Naive thymus-derived CD8-positive, alpha-beta T cell (primary cell): ENCODE measurements at places on chromosomes 6 and 20. TPM values are rescaled to one million over a fixed set of nuclear protein-coding genes. Genes with fewer than 3 reads are reported as not detected.

The PGBD1 gene
- total RNA-seq: 2.5 TPM

The SIRPD gene
- 0.39 TPM for total RNA-seq

The IL17F gene
- not detected for total RNA-seq

The ABRACL gene
- 105 TPM for total RNA-seq

The PSORS1C1 gene
- not detected for total RNA-seq

The MCHR2 gene
- total RNA-seq: not detected

The IYD gene
- not detected for total RNA-seq

The CASP8AP2 gene
- total RNA-seq: 54.4 TPM

The MICA gene
- 21.0 TPM for total RNA-seq

The DEFB123 gene
- total RNA-seq: not detected

The C20orf141 gene
- total RNA-seq: not detected

The MOG gene
- not detected for total RNA-seq

The SLC35D3 gene
- total RNA-seq: not detected

The APCDD1L gene
- not detected for total RNA-seq

The DEFB132 gene
- total RNA-seq: not detected

The GRM1 gene
- total RNA-seq: not detected

The JPH2 gene
- not detected for total RNA-seq

The ARMH2 gene
- total RNA-seq: 4.5 TPM

The CSNK2B gene
- total RNA-seq: 131 TPM

The PTK6 gene
- 0.16 TPM for total RNA-seq

The PNRC1 gene
- total RNA-seq: 645 TPM

The SRSF12 gene
- not detected for total RNA-seq

The SRMS gene
- not detected for total RNA-seq

The UBE3D gene
- 16.5 TPM for total RNA-seq

The TAGAP gene
- total RNA-seq: 54.5 TPM

The TMEM14C gene
- 33.7 TPM for total RNA-seq

The PROKR2 gene
- not detected for total RNA-seq

The TNFRSF21 gene
- 0.38 TPM for total RNA-seq

The SLC9A8 gene
- 29.3 TPM for total RNA-seq

The MUCL3 gene
- not detected for total RNA-seq

The PI16 gene
- total RNA-seq: 1.1 TPM

The TMEM217 gene
- 0.42 TPM for total RNA-seq

The TRIM40 gene
- not detected for total RNA-seq

The TINAG gene
- total RNA-seq: not detected

The SNAI1 gene
- total RNA-seq: 0.82 TPM

The BEND3 gene
- 2.0 TPM for total RNA-seq

The CCN6 gene
- total RNA-seq: not detected

The PBOV1 gene
- total RNA-seq: not detected

The SEL1L2 gene
- total RNA-seq: not detected

The HLA-DRB5 gene
- 0.52 TPM for total RNA-seq

The ARMC2 gene
- 7.6 TPM for total RNA-seq

The TFAP2C gene
- total RNA-seq: not detected

The MYO6 gene
- 1.5 TPM for total RNA-seq

The ELOVL4 gene
- 1.8 TPM for total RNA-seq

The LHFPL5 gene
- total RNA-seq: not detected
